Activated naive CD8-positive, alpha-beta T cell treated with anti-CD3 and anti-CD28 coated beads, Interleukin-2, amount 10 ng/mL, durations not matched to agents 7 days and 5 days (primary cell): ENCODE measurements at places on chromosomes 2 and 18.

DNA sequence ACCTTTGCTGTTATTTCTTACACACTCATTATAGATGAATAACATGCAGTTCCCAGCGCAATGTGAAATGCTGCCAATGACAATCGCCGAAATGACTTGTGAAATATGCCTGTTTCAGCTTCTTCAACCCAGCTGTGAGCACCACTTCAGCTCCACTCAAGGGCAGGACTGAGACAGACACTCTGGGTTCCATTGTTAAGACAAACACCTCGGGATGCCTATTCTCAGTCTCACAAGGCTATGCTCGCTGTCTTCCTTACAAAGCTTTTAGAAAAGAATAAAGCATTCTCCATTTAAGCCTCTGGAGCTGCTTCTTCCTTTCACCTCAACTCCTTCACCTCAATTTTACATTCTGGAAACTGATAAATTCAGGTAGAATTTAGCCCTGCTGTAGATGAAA is 4.2 kb downstream of the CBLN2 start:
- DNase-seq = no peak

GRCh38 chr18:44954257-44954656 is 273.6 kb downstream of the SETBP1 start:
- DNase-seq = no peak

DNA sequence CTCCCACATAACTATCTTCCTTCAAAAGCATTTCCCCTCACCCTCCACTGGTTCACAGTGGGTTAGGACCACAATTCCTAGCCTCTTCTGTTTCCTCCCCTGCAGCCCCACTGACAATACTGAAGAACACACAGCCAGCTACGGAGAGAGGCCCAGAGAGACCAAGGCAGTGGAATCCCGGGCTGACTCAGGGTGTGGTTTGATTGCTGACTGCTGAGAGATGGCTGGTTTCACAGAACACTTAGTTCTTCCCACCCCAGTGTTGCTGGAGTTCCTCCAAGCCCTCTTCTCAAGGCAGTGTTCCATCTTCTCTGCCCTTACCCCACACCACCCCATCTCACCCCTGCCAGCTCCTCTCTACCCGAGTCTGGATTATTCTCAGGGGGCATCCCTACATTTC is 43.3 kb upstream of the ZFP36L2 start:
- no peak for DNase-seq

DNA sequence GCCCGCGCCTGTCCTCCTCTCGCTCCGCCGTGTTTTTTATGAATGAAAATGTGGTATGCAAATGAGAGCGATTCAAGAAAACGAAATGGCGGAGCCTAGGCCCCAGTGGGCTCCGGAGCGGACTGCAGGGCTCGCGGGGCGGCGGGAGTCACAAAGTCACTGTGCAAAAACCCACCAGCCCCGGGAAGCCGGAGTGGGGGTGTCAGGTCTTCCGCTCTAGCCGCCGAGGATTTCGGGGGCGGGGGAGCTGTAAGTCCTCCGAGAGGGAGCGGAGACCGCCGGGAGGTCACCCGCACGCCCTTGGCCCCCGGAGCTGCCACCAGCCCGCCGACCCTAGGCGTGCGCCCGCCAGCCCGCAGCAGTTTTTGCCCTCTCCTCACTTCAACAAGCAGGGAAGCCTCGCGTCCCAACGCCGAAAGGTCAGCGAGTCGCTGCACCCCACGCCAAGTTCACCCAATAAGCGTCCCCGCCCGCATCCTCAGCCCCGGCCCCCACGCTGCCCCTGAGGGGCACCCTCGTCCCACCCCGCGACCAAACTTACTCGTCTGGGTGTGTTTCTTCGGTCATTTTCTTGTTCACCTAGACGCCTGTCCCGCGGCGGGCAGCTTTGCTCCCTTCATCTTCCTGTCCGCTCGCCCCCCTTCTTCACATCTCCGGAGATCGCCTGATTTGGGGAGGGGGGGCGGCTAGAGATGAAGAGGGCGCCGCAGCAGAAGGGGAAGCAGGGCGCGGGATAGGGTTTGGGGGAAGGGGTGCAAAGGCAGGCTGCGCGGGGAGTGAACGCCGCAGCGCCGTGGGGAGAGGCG is 775 bp downstream of the SPRED2 start:
- DNase-seq = peak; percentile 73

- no peak for DNase-seq
Observed at GRCh38 chr2:120441744-120442471, 96.0 kb downstream of the INHBB start.

DNA sequence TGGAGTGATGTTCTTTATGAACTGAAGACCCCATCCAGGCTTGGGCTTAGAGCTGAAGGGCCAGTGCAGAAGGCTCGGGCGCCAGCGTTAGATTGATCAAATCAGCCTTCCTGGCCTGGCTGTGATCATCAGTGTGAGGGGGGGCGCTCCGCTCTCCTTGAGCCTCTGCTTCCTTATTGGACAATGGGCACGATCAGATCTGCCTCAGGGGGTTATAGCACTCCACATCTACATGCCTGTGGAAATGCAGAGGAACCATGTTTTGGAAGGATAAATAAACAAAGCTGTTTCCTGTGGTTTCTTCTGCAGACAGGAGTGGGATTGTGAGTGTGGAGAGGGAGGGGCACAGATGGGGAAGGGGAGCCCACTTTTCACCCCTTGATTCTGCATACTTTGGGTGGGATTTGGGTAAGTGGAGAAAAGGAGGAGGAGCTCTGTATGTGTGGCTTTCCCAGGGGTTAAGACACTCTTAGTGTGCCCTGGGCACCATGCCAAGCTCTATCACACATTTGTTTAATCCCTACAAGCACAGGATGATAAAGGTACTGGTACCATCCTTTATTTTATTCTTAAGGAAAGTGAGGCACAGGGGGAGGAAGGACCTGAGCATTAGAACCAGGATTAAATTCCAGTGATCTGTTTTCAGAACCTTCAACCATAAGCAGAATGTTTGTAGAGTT is 150.5 kb downstream of the EN1 start:
- no peak for DNase-seq

GRCh38 chr18:60147323-60147722 is 225.3 kb downstream of the MC4R start:
- DNase-seq = no peak

- DNase-seq = no peak
Observed at GRCh38 chr2:180990337-180990736, 9.9 kb downstream of the UBE2E3 start.

DNA sequence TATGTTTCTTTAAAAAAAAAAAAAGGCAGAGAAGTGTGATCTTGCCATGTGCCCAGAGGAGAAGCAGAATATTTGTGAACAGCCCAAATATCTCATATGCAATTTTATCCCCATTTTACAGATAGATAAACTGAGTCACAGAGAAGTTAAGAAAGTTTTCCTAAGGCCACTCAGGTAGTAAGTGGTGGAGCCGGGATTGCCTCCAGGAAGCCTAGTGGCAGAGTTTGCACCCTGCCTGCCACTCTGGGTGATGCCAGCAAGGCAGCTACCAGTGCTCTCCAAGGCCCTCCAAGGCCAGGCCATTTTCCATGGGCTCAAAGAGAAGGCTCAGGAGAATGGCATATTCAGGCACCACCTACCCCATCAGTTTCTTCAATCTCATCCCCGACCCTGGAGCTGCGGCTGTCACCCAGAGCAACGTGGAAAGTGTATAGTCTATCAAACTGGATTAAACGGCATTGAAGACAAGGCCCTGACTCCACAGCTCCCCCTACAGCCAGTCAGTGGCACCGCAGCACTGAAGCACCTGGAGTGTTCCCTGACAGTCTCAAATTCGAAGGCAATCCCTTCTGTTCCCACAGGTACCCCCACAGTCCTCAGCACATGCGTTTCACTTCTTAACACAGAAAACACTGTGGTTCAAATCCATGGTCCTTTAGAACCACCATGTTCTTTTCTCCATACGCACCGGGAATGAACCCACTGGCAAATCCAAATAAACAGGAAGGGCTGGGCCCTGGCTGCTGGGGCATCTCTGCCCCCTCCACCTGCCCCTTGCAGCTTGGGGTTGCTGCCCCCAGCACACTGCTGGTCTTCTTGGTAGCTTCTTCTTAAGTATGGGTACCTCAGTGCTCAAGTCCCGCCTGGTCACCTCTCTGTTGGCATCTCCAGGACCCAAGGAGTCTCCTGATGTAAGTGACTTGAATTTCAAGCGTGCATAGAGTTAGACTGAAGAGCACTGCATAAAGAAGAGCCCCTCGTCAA is 175.3 kb downstream of the INHBB start:
- peak; percentile 43 for DNase-seq

GRCh38 chr2:200635251-200635650 is 49.4 kb downstream of the AOX1 start:
- DNase-seq = no peak

DNA sequence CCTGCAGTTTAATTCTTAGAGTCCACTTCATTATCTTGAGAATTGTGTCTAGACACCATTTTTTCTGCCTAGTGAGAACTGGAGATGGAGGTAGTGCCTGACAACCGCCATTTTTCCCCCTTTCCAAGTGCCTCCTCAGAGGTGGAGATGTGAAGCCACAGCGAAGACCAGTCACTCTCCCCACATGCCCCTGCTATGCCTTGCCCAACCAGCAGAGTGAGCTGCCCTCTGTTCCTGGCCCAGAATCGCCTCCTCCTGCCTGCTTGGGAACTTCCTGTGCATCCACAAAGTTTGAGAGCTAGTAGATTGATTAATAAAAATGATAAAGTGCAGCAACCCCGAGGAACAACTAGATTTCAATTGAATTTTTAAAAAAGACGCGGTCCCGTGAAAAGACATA is 123.3 kb downstream of the CLIP4 start:
- no peak for DNase-seq

DNA sequence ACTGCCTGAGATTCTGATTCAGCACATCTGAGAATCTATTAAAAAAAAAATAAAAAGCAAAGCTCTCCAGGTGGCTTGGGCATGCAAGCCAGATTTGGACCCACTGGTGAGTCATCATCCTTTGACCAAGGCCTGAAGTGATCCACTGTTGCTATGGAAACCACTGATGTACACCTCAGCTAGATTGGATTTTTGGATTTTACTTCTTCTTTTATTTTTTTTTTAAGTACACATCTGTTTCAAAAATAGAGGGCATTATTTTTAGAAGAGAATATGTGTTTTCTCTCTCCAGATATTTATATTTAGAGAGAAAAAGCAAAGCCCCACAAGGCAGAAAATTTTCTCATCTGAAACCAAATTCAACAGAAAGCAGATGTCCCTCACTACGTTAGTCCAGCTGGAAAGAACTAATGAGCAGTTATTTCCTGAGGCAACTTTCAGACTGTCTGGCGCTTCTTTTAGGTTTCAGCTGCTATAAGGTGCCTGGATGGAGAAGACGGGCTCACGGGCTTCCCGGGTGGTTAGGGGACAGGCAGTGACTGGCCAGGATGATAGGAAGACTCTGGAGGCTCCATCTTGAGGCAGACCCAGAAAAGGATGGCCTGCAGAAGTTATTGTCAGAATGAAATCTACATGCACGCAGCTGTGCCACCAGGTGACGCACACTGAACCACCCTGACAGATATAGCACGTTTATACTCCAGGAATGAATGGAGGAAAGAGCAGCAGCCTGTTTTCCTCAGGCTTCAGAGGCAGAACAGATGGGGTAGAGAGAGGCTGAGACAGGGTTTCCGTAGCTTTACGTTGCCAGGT is 50.5 kb downstream of the MRPL35 start:
- DNase-seq = no peak

- no peak for DNase-seq
Observed at GRCh38 chr2:137179542-137179941, 414.2 kb downstream of the THSD7B start.

DNA sequence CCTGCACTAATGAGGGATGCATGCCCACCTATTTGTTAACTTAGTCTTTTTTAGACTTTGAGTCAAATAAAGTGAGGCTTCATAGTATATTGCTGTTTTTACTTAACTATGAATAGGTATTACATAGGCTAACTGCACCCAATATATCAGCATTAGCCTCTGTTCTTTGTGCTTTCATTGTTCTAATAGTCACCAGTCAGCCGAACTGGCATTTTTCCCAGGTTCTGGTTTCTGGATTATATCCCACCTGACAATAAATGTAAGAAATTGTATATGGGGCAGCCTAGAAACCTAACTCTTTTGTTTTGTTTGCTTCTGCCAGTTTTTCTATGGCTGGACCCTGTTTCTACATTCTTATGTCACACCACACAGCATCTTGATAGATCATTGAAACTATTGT is 1672.4 kb upstream of the LRRTM1 start:
- no peak for DNase-seq

GRCh38 chr18:55337908-55338521 is 250.0 kb downstream of the TCF4 start:
- DNase-seq = no peak

DNA sequence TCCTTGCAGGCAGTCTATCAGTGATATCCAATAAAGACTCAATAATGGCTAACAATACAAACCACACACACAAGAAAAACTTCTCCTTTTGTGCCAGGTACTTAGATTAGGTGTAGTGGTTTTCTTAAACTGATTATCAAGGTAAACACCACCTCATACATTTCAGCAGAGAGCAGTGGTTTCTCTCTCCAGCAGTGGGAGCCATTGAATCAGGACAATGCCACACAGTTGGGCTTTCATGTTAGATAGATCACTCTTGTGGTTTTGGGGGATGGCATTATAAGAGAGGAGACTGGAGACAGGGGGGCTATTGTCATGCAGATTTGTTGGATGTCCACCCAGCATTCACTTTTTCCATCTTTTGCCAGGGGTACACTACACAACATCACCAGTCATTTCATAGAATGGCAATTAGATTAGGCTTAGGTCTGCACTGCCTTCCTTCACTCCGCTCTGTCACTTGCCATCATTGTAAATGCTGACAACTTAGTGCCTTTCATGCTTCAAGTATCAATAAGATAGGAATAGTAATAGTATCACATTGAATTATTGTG is 13.6 kb upstream of the IRS1 start:
- DNase-seq = no peak

- DNase-seq = no peak
Observed at GRCh38 chr2:18123577-18123976, 245.1 kb downstream of the KCNS3 start.
